ENCODE measurements at places on chromosomes 11 and 22.
A peak's percentile ranks its signal among the peaks of the same experiment; 100 is the strongest.

- DNase-seq, result no peak
These were observed 12.7 kb upstream of the POLD3 start for GRCh38 chr11:74579577-74580270.

DNA sequence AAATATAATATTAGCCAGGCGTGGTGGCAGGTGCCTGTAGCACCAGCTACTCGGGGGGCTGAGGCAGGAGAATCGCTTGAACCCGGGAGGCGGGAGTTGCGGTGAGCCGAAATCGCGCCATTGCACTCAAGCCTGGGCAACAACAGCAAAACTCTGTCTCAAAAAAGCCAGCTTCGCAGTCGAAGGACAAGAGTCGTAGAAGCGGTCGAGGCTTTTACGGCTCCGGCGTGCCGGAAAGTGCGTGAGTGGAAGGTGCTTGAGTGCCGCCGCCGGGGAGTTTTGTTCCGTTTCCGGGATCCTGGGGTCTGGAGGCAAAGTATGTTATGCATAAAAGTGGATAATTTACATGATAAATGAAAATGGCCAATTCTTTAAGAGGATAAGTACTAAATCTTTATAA is 43.6 kb downstream of the SYN3 start:
- DNase-seq, result no peak

GRCh38 chr22:21980547-21980946 is 2.0 kb downstream of the TOP3B start:
- no peak for DNase-seq

GRCh38 chr22:43100225-43100624 is 10.3 kb upstream of the BIK start:
- DNase-seq, result no peak

DNA sequence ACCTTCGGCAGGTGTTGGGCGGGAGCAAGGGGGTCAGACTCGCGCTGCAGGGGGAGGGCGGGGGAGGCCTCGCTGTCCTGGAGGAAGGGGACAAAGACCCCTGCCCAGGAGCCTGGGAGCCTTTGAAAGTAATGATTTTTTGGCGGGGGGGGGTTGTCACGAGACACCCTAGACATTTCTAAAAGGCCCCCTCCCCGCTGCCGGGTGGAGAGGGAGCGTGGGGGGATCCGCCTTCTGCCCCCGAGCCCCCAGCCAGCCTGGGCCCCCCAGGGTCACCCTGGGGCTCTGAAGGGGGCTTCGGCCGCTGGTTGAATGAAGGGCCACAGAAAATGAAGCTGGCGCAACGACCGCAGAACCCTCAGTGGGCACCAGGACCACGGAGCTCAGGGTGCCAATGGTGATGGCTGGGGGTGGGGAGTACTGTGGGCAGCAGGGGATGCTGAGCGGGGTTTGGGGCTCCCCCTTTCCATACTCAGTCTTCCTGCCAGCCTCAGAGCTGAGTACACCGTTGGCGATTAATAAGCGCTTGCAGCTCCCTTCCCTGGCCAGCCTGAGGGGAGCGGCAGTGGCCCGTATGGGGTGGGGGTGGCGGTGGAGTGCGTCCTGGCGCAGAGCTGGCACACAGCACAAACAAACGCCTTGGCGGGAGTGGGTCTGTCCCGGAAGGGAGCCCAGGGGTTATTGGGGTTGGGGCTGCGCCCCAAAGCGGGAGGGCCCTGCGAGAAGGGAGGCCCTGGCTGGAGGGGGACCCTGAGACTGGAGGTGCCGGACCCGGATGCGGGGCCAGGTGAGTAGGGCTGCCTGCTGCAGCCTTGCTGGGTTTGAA is 1.2 kb upstream of the DUSP8 start:
- DNase-seq, result no peak

- no peak for DNase-seq
These were observed 96.0 kb downstream of the TENM4 start for GRCh38 chr11:79344753-79345294.

- DNase-seq, result peak; percentile 66
These were observed at the start of gene AP5B1 for GRCh38 chr11:65780770-65781151. Gene AP5B1 (minus strand): TSS chr11:65780976. CDS start chr11:65780591, 385 bp downstream.

- no peak for DNase-seq
These were observed 354.2 kb downstream of the TBC1D22A start for GRCh38 chr22:47116426-47117341.

DNA sequence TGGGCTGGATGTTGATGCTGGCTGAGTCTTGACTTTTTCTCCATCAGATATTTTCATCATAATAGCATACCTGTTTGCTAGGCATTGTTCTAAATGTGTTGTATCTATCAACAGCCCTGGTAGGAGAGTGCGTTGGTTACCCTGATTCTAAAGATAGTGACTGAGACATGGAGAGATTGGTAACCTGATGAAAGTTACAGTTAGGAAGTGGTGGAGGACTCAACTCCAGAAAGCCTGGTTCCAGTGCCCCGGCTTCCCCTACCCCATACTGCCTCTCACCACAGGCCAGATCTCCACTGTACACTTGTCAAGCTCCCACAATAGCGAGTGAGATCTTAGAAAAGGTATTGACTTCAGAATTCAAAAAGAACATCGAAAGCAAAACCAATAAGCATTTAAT is 22.8 kb upstream of the RELT start:
- DNase-seq, result no peak

GRCh38 chr11:122668562-122669090 is 13.1 kb downstream of the UBASH3B start:
- DNase-seq, result no peak

- DNase-seq, result no peak
These were observed 103.6 kb downstream of the NECTIN1 start for GRCh38 chr11:119625206-119625978.

DNA sequence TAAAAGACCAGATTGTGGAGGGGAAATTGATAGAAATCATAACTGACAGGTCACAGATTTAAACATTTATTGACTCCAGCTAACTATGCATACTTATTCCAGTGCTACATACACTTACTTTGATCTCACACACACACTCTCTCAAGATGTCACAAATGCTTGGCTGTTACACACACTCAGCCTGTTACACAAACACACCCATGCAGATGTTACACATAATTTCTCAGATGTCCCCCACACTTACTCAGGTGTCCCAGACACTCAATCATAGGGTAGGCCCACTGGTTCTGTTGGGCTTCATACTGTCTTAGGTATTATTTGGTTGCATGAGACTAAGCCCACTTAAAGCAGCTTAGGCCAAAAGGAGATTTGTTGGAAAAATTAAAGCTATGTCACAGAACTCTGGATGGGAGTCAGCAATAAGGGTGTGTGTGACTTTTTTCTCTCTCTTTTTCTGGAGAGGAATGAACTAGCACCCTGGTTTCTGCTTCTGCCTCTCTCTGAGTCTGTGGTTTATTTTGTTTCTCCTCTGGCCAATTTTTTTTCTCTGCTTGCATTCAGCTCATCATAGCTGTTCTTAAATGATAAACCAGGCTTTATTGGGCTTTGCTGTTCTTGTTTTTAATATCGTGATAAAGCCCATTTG is 179.4 kb downstream of the INSC start:
- DNase-seq, result no peak

- DNase-seq, result no peak
These were observed 63.8 kb downstream of the ST14 start for GRCh38 chr11:130223291-130223971.

DNA sequence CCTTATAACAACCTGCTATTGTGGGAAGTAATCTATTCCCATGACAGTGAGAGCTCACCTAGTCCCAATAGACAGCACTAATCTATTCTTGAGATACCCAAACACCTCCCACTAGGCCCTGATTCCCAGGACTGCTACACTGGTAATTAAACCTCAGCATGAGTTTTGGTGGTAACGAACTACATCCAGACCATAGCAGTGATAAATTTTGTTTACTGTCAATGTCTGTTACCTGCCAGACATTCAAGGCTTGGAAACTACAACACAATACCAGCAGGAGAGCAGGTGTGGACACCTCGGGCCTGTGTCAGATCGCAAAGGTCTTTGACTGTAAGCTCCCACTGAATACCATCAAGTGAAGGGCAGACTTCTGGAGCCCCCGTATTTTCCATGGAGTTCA is 187.1 kb downstream of the ARHGAP42 start:
- DNase-seq, result no peak

GRCh38 chr11:15074206-15075161 is 1.1 kb downstream of the CALCB start:
- DNase-seq, result peak; percentile 77

Data from activated gamma-delta T cell treated with Interleukin-2 at 50 U/mL for 16 hours (primary cell).